Kidney (tissue), 22 donors: ENCODE measurements at places on chromosomes 4 and X. TPM values are rescaled to one million over a fixed set of nuclear protein-coding genes. Genes with fewer than 3 reads are reported as not detected.

DNA sequence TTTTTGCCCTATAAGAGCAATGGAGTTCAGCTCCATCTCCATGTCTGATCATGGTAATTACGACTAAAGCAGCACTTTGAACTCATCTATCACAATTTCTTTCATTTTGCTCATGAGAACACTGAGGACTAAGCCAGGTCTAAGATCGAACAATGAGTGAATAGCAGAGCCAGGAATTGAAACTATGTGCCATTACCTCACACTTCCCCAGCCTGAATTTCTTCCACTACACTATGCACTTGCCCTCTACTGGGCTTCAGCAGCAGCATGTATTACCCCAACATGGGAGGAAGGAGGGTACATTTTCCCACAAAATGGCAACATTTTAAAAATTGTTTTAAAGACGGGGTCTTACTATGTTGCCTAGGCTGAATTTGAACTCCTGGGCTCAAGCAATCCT, 274.7 kb upstream of the FGF13 start:
- H3K36me3 ChIP-seq, result no peaks in the 10 kb centered on the region
- H3K4me3 ChIP-seq, result no peak overlapping the region
- H3K27me3 ChIP-seq, result no peaks in the 10 kb centered on the region
- H3K27ac ChIP-seq, result no peak overlapping the region
- H3K4me1 ChIP-seq, result no peaks in the 10 kb centered on the region
- DNase-seq, result no peak

Gene SPANXD
- total RNA-seq, result not detected

GRCh38 chr4:119142833-119143232, 7.2 kb downstream of the MYOZ2 start:
- H3K27ac ChIP-seq, result no peak overlapping the region
- no peak for DNase-seq

Gene DUSP21
- not detected for total RNA-seq

DNA sequence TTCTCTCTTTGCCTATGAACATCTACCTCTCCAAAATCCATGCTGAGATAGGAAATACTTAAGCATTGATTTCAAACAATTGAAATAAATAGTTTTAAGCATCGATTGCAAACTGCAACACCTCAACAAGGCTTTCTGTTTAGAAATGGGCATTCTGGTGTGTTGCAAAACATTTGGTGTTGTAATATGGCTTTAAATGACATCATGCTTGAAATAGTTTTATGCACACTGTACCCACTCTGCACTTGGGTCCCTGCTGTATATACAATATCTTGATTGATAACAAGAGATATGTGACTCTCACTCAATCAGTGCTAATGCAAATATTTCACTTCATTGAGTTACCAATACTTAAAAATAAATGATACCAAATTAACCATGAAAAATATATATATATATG, 964.9 kb upstream of the GRIA3 start:
- H3K4me1 ChIP-seq, result no peaks in the 10 kb centered on the region
- H3K27ac ChIP-seq, result no peak overlapping the region
- no peaks in the 10 kb centered on the region for H3K27me3 ChIP-seq
- H3K36me3 ChIP-seq, result no peaks in the 10 kb centered on the region
- H3K4me3 ChIP-seq, result no peak overlapping the region

GRCh38 chr4:181684310-181684709, 558.9 kb upstream of the TENM3 start:
- no peak for DNase-seq
- H3K27ac ChIP-seq, result no peak overlapping the region
- H3K27me3 ChIP-seq, result no peaks in the 10 kb centered on the region
- H3K4me1 ChIP-seq, result no peaks in the 10 kb centered on the region

DNA sequence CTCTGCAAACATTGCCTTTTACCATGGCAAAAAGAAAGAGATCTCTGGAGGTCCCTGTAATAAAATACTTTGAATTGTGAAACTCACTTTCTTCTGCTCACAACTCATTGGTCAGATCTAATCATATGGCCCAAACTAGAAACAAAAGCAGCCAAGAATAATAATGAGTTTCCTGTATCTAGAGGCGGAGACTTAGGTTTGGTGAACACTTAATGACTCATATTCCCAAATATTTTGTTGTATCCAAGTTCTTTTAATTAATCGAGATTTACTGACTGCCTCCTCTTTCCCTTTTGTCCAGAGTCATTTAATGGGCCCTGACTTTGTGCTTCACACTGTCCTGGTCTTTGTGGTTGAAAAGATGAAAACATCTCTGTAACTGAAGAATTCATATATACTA, 190.6 kb downstream of the CCSER1 start:
- H3K4me1 ChIP-seq, result no peaks in the 10 kb centered on the region
- no peak overlapping the region for H3K4me3 ChIP-seq
- H3K27me3 ChIP-seq, result no peaks in the 10 kb centered on the region
- H3K36me3 ChIP-seq, result no peaks in the 10 kb centered on the region
- H3K27ac ChIP-seq, result no peak overlapping the region

Gene UGT2A1
- not detected for total RNA-seq

Gene DCAF12L2
- total RNA-seq, result 0.41 TPM

DNA sequence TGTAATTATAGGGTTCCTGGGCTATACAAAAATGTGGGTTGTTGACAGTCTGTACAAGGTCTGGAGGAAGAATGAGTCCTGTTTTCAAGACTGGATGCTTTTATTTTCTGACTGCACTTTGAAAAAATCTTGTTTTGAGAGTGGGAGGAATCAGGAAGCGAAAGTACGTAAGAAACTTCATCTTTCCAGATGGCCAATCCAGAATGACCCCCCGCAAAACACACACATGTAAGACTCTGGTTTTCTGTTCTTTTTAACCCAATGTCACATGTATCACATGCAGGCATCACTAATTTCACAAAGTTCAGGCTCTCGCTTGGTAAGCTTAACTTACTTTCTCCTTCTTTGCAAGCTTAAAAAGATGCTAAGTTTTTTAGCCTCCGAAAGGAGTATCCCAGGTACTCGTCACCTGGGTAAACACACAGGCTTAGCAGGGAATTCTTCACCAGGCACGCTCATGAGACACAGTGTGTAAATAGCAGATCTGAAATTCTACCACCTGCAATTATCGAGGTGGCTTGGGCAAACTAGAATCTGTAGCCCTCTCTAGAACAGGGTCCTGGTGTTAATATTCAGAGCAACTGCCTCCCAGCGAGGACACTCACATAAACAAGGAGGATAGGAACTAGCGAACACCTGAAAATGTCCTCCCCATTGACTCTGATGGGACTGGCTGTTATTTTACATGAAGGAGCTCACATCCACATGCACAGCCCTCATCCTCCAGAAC, 90.7 kb downstream of the NSUN7 start:
- H3K27me3 ChIP-seq, result no peaks in the 10 kb centered on the region
- peaks cover 3% of the 10 kb centered on the region for H3K36me3 ChIP-seq
- DNase-seq, result no peak
- H3K4me1 ChIP-seq, result peaks cover 3% of the 10 kb centered on the region
- H3K4me3 ChIP-seq, result no peak overlapping the region
- no peak overlapping the region for H3K27ac ChIP-seq
